Activated CD4-positive, alpha-beta memory T cell treated with anti-CD3 and anti-CD28 coated beads for 36 hours (primary cell): ENCODE measurements at places on chromosomes 5 and 9.

DNA sequence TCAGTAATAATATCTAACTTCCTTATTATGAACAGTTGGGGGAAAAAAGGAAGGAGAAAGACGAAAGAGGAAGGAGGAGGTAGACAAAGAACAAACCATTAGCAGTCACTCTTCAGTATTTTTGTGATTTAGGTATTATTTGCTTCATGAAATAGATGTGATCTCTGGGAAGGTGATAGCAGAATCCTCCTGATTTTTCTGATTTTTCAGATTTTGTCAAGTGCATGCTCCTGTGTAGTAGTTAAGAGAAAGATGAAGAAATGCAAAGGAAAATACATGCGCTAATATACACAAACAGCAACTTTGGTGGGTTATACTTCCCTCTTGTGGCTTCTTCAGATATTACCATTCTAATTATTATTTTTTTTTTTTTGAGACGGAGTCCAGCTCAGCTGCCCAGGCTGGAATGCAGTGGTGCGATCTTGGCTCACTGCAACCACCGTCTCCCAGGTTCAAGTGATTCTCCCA, 31.6 kb downstream of the LMNB1 start:
- DNase-seq, result no peak

DNA sequence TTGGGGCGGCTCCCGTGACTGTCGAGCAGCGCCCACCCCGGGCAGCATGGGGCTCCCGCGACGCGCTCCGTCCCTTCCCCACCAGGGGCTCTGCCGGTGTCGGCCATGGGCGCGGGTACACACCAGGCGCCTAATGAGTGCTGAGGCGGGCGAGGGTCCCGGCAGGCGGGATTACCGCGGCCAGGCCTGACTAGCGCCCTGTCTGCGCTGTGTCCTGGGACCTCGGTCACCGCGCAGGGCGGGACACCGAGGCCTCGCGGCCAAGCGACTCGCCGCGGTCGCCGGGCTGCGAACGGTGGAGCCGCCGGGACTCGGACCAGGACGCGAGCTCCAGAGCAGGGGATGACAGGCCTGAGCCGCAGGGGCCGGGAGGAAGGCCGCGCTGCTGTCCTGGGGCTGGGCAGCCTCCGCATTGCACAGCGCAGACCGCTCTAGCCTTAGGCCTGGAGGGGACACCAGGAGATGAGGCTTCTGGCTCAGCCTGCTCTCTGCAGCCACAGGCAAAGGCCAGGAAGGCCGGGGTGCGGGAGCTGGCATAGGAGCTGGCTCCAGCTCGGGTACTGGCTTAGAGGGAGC, 14.1 kb downstream of the LCN10 start:
- no peak for DNase-seq

- no peak for DNase-seq
These were observed 99.2 kb downstream of the LPAR1 start for GRCh38 chr9:110939047-110939446.

DNA sequence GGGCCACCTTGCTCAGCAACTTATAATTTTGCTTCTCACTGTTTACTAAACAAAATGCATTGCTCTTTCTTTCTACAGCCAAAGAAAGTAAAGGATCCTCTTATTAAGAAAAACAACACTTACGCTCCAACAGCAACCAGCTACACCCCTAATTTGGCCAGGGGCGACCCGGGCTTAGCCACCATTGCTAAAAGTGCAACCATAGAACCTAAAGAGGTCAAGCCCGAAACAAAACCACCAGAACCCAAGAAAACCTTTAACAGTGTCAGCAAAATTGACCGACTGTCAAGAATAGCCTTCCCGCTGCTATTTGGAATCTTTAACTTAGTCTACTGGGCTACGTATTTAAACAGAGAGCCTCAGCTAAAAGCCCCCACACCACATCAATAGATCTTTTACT, 49.1 kb downstream of the GABRA1 start:
- no peak for DNase-seq

- DNase-seq, result no peak
These were observed 36.1 kb upstream of the LPAR1 start for GRCh38 chr9:111074395-111074794.

GRCh38 chr5:168553377-168554130, 24.4 kb downstream of the FBLL1 start:
- DNase-seq, result no peak

GRCh38 chr5:181051841-181052671, 12.0 kb downstream of the BTNL9 start:
- no peak for DNase-seq
